ENCODE measurements at places on chromosomes 1 and 21.

DNA sequence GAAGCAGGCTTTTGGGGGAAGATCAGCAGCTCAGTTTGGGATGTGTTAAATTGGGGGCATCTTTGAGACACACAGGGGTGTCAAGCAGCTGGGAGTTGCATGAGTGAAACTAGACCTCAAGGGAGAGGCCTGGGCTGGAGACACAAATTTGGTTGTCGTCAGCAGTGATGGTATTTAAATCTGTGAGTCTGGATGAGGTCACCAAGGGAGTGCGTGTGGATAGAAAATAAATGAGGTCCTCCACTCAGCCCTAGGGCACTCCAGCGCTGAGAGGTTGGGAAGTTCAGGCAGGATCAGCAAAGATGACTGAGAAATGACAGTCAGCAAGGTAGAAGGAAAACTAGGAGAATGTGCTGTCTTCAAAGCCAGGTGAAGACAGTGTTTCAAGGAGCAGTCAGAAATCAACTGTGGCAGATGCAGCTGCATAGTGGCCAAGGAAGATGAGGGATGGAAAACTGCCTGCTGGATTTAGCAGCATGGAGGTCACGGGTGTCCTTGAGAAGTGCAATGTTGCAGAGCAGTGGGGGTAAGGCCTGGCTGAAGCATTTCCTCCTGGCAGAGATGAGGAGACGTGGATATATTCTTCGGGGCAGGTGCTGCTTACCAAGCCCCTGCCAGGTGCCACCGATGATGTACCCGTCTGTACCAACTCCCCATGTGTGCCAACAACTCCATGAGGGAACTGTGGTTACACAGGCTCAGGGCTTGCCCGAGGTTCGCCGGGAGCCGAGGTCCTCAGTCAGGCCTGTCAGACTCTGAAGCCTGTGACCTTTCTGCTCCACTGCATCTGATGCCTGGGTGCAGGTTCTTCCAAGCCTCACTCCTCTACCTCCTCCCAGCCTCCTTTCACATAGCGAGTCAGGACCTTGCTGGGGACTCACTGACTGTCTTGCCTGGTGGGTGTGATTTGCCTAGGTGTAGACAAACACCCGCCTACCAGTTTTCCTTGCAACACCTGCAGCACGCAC is 11.3 kb downstream of the MAP7D1 start:
- no peak for DNase-seq

GRCh38 chr1:219731771-219732170 is 118.9 kb upstream of the ZC3H11B start:
- no peak for DNase-seq

DNA sequence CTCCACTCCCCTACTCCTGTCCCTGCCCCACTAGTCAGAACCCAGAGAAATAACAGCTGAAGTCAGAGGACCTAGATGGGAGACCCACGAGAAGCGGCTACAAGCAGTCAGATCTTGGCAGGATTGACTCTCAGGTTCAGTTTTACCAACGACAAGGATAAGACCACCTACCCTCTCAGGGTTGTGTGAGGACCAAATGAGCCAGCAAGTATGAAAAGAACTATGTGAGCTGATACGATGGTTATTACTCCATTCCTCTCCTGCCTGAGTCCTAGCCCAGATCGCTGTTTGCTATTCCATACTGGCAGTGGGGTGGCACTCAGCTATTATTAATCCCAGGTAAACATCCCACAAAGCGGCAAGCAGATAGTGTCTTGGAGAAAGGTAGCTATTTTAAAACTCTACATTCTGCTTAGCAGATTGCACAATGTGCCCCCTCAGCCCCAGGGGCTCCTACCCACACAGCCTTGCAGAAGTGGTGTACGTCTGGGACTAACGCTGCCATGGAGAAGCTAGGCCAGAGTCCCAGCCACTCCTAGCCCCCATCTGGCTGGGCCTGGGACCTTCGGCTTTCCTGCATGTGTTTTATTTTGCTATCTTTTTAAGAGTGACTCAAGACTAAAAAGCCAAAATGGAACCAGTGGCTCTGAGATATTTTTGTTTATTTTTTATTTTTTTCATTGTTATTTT is 58.9 kb downstream of the CD46 start:
- DNase-seq, result no peak

DNA sequence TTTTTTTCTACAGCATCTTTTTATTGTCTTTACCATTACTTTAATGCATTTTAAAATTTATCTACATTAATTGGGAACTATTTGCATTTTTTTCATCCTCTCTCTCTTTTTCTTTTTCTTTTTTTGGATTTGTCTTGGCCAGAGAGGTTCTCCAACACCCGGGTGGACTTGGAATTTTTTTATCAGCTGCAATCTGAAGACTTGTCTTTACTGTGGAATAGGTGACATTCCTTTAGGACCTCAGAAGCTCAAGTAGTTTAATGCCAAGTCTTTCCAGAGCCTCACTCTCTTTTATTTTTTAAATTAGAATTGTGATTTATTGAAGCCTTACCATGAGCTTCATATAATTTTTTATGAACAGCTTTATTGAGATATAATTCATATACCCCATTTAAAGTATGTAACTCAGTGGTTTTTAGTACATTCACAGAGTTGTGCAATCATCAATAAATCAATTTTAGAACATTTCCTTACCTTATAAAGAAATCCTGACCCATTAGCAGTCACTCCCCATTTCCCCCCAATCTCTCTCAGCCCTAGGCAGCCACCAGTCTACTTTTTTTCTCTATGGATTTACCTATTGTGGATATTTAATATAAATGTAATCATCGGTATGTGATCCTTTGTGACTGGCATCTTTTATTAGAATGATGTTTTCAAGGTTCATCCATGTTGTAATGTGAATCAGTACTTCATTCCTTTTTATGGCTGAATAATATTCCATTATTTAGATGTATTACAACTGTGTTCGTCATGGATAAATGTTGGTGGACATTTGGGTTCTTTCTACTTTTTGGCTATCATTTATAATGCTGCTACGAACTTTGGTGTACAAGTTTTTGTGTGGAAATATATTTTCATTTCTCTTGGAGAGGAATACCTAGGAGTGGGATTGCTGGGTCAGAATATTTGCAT is 6.2 kb downstream of the TUFT1 start:
- no peak for DNase-seq

DNA sequence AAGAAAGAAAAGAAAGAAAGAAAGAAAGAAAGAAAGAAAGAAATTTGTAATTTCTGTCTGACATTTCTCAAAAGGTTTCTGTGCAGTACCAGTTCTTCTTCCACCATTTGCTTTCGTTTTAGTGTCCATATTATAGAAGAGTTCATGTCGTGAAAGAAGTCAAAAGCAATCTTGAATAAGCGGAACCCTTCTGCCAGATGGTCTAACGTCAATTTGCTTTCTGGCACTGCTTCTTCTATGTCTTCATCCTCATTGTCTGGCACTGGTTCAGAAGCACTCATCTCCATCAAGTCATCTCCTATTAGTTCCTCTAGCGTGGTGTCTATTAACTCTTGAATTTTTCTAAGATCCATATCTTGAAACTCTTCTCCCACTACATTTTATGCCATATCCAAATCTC is 170.0 kb upstream of the KCTD3 start:
- DNase-seq, result no peak

DNA sequence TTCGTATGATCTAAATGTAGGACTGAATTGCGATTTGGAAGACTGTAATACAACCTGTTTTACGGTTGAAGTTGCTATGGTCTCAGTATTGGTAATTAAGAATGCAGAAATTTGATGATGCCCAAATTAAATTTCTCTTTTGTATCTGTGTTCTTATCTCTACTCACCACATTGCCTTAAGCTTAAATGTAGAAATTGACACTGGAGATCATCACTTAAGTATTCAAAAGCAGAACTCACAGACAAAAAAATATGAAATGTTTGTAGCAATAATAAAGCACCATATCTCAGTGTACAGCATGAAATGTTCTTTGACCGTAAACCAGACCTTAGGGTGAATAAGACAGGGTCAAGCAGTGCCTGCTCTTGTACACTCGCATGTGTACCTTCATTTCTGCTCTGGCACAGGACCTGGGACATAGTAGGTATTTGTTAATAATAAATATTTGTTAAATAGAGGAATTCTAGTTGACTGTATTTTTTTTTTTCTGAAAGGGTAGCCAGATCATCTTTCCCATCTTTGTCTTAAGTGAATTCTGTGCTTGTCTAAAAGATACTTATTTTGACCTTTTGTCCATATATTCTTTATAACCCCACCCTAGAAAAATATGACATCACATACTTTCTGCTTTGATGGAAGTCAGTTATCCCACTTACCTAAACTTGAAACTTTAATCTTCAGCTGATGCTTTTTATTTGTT is 1.5 kb downstream of the CDC7 start:
- DNase-seq, result no peak

All from NCI-H524 (cell line).